ENCODE measurements at places on chromosomes 16 and 17.
A peak's percentile ranks its signal among the peaks of the same experiment; 100 is the strongest.

- DNase-seq, result no peak
Observed at GRCh38 chr17:80198144-80198661, 21.9 kb downstream of the SGSH start.

GRCh38 chr17:81270279-81270678 lies 24.8 kb downstream of the SLC38A10 start:
- DNase-seq, result no peak

GRCh38 chr16:88939972-88940861 lies 36.8 kb downstream of the CBFA2T3 start:
- DNase-seq, result peak; percentile 22

DNA sequence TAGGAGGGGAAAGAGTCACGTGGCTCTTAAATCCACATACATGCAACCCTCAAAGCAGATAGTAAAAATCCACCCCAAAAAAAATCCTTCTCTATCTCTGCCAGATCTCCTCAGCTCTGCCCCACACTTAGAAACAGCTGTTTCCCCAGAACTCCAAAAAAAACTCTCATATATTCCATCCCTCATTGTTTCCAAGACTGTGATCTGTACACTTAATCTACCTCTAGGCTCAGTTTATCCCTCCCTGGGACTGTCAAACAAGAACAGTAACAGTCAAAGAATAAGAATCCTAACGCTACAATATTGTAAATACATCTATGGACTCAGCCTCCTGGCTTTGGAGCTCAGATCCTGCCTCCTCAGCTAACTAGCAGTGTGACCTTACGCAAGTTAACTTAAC lies 11.6 kb downstream of the CUEDC1 start:
- no peak for DNase-seq

DNA sequence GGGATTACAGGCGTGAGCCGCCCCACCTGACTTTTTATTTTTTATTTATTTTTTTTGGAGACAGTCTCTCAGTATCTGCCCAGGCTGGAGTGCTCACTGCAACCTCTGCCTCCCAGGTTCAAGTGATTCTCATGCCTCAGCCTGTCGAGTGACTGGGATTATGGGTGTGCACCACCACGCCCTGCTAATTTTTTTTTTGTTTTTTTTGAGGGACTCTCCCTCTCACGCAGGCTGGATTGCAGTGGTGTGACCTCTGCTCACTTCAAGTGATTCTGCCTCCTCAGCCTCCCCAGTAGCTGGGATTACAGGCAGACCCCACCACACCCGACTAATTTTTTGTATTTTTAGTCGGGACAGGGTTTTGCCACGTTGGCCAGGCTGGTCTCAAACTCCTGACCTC lies 7.7 kb downstream of the ZNF207 start:
- DNase-seq, result no peak

GRCh38 chr16:31700530-31701388 lies 172.8 kb upstream of the ZNF267 start:
- peak; percentile 88 for DNase-seq

- no peak for DNase-seq
Observed at GRCh38 chr17:69812240-69812837, 262.7 kb upstream of the KCNJ16 start.

DNA sequence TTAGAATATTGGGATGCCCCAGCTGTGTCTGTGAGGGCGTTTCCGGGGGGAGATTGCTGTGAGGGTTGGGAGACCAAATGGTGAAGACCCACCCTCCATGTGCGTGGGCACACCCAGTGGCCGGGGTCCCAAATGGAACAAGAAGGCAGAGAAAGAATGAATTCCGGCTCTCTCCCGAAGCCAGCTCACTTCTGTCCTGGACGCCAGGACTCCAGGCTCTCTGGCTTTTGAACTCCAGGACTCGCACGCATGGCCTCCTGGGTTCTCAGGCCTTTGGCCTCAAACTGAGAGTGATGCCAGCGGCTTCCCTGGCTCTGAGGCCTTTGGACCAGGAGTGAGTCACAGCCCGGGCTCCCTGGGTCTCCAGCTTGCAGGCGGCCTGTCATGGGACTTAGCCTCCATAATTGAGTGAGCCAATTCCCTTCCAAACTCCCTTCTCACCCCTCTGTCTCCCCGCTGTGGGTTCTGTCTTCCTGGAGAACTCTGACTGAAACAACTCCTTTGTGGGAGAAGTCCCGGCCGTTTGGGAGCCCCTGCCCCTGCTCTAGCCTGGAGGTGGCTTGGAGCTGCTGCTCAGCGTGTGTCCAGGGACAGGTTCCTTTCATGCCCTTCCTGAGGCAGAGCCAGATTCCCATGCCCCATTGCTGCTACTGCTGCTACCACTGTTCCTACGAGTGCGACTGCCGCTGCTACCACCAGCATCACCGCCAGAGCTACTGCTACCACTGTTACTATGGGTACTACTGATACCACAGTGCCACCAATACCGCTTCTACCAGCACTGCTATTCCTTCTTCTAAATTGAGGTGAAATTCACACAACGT lies 49.8 kb upstream of the CBX4 start:
- no peak for DNase-seq

DNA sequence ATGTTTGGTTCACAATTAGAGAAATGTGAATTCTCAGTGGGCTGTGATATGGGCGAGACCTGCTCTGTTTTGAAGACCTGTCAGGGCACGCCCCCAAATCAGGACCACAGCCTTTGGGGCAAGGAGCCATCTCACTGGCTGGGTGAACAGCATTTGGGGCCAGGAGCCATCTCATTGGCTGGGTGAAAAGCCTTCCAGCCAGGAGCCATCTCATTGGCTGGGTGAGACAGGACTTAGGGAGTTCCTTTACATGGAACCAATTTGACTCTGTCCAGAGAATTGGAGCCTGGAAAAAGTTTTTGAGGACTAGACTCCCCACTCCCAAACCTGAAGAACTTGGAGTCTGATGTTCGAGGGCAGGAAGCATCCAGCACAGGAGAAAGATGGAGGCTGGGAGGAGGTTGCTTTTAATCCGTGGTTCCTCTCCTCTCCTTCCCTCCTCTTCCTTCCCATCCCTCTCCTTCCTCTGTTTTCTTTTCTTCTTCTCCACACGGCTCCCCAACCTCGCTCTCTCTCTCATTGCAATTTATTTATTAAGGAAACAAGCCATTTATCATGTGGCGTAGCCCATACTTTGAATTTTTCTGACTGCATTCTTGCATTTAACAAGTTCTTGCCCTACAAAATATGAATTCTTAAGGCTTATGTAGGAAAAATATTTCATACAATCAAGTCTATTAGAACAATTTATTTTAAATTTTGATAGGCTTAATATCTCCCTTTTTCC lies 19.7 kb downstream of the FOXL1 start:
- DNase-seq, result no peak

DNA sequence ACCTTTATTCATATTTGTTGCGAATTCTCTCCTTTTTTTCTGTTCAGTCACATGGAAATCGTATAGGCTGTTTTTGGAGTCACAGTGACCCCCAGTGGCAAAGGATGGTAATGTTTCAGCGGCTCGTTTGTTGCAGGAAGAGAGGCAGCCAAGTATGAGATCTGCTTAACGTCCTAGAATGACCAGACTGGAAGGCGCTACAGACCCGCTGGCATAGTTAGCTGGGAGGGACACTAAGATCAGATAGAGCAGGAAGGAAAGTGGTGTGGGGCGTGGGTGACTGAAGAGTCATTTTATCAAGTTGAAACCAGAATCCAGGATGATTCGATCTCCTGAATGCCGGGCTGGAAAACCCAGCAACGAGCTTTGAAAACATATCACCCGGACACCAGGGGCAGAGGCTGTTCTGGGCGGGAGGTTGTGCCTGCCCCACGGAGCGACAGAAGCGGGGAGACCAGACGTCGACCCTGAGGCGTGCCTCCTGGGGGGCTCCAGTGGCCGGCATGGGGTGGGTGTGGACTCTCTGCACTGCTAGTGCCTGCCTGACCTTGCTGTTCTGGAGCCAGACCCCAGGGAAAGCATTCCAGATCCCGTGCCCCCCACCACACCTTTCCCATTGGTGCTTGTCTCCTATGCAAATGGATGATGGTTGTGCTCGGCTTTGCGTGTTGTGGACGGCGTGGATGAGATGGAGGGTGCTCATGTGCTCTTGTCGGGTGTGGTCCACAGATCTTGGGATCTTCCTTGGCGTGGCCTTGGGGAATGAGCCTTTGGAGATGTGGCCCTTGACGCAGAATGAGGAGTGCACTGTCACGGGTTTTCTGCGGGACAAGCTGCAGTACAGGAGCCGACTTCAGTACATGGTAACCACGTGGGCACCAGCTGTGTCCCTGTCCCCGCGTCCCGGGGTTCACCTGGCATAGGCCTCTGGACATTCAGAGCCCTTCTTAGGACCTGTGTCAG lies 7.7 kb downstream of the IL34 start:
- peak; percentile 52 for DNase-seq

GRCh38 chr16:49456763-49457162 lies 83.2 kb downstream of the C16orf78 start:
- DNase-seq, result no peak

DNA sequence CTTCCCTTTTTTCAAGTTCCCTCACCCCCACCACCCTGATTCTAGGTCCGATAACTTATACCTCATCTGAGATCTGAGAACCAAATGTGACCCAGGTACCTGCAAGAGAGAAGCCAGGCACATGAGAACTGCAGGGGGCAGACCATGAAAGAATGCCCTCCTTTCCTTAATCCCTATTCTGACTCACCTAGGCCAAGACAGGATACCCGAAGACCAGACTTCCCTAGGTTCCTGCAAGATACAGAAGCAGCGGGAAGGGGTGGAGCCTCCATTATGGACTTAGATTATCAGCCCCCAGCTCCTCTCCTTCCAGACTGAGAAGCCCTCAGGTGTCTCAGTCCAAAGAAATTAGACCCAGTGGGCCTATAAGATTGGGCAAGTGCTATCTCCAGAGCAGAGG lies 2.1 kb downstream of the KCNAB3 start:
- no peak for DNase-seq

GRCh38 chr16:90072442-90073105 lies 4.6 kb downstream of the PRDM7 start:
- no peak for DNase-seq

DNA sequence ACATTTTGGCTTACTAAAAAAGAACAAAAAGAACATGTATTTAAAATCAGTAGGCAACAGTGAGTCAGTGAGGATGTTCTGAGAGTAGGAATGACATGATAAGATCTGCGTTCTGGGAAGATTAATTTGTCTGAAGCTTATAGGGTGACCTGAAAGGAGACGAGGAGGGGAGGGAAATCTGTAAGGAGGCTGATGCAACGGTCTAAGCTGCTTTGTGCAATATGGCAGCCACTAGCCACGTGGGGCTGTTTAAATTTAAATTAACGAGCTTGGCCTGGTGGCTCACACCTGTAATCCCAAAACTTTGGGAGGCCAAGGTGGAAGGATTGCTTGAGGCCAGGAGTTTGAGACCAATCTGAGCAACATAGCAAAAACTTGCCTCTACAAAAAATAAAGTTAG lies 181.6 kb upstream of the CACNG3 start:
- DNase-seq, result no peak

DNA sequence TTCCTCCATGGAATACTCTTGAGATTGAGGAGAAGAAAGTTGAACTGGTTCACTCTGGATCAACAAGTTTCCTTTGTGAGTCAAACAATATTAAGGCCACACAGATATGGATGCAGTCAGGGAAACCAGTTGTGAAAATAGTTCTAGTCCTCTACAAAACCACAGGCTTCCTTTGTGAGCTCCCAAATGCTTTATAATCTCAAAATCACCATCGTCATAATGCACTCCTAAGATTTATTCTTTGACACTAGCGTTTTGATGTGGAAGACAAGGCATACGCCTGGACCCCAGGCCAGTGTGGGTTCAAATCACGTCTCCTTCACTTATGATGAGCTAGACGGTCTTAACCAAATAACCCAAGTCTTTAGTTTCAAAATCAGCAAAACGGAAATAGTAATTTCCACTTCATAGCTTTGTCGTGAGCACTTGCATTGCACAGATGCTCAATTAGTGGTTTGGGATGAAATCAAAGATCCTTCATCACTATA lies 142.6 kb downstream of the STX8 start:
- DNase-seq, result no peak

GRCh38 chr17:36682773-36683172 lies 81.4 kb downstream of the MRM1 start:
- no peak for DNase-seq

GRCh38 chr16:83727018-83727417 lies 80.8 kb upstream of the HSBP1 start:
- no peak for DNase-seq

- no peak for DNase-seq
Observed at GRCh38 chr16:85047867-85048455, 20.4 kb downstream of the KIAA0513 start.

- no peak for DNase-seq
Observed at GRCh38 chr17:60154616-60155426, 5.0 kb downstream of the CA4 start.

GRCh38 chr17:81549031-81549557 lies 3.1 kb downstream of the FAAP100 start:
- no peak for DNase-seq

- DNase-seq, result no peak
Observed at GRCh38 chr17:18070861-18071340, 16.8 kb upstream of the DRG2 start.

- DNase-seq, result no peak
Observed at GRCh38 chr16:64182985-64183384, 938.9 kb downstream of the CDH11 start.

DNA sequence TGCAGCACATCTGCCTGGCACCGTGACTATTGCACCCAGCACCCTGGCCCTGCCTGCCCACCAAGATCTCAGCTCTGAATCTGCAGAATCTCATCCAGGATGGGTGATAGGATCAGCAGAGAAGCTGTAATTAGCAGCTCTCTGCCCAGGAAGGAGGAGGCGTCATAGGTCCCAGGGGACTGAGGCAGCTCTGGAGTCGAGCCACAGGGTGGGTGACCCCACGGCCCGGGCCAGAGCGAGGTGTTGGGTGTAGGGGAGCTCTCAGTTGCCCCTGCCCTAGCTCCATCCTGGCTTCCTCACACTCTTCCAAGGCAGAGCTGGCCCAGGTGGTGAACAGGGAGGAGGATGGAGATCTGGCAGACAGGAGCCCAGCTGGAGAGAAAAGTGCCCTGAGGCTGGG lies 18.2 kb upstream of the FAM83G start:
- no peak for DNase-seq

GRCh38 chr17:78364436-78365281 lies 4.8 kb upstream of the SOCS3 start:
- no peak for DNase-seq

DNA sequence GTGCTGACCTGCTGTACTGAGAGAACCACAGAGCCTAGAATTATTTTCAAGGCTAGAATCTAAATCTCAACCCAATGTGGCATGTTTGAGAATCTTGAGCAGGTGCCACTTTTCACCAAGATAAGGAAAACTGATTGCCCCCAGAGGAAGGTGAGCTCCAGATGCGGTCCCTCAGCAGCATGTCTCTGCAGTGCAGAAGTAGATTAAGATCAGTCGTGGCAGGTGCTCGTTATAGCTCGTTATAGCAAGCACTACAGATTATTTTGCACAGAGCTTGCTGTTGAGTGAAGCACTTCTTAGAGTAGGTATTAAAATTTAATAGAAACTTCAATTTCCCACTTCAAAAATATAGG lies 176.0 kb downstream of the AATF start:
- DNase-seq, result no peak

- DNase-seq, result no peak
Observed at GRCh38 chr17:17808706-17809432, 27.9 kb downstream of the SREBF1 start.

All from NCI-H1092 (cell line).